LoVo (cell line): ENCODE measurements at places on chromosomes 16 and 17.

- DNase-seq = peak; percentile 31
These were observed 956 bp upstream of the IST1 start for GRCh38 chr16:71894229-71894920.

DNA sequence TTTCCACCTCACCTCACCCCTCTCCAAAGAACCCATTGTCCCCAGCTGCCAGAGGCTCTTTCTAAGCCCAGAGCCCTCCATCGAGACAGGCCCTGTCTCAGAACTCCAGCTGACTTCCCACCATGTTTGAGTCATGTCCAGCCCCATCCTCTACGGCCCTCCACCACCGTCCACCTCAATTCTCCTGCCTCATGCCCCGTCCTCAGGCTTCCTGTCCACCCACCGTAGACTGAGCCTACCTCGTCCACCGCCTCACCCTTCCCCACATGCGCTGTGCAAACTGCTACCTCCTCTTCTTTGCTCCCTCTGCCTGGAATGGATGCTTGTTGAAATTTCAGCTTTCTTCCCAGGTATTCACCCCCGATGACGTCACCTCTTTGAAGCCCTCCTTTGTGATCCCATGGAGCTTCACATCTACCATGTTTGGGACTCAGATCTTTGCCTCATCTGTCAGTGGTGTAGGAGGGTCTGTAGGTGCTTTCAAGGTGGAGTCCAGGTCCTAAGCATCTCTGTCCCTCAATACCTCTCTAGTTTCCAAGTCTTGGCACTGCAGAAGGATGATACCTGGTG lies 149.0 kb downstream of the MRM1 start:
- no peak for DNase-seq

DNA sequence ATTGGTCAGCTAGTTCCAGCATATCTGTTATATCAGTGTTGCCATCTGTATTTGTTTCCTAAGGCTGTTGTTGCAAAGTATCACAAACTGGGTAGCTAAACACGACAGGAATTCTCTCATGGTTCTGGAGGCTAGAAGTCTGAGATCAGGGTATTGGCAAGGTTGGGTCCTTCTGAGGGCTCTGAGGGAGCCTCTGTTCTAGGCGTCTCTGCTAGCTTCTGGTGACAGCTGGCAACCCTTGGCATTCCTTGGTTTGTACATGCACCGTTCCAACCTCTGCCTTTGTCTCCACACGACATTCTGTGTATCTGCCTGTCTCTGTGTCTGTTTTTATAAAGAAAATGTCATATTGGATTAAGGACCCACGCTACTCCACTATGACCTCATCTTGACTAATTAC lies 219.9 kb upstream of the NLRP1 start:
- no peak for DNase-seq

GRCh38 chr16:14303639-14304394 lies 232.7 kb downstream of the MRTFB start:
- no peak for DNase-seq

DNA sequence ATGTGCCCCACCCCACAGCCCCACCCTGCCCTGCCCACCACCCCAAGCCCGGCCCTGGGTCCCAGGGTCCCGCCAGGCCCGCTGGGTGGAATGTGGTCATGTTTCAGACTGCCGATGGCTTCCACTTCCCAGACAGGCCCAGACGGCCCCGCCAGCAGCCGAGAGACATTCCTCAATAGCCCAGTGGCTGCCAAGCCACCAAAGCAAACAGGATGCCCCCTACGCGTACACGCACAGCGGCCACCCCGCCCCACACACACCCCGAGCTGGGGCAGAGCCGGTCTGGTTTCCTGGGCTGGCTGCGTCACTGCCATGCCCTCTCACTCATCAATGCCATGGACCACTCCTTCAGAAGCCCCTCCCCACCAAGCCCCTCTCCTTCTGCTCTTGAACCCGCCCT lies 1.2 kb upstream of the KRT17 start:
- no peak for DNase-seq

- no peak for DNase-seq
These were observed 1200.0 kb downstream of the CDH11 start for GRCh38 chr16:63921737-63922295.

GRCh38 chr16:73399486-73399885 lies 351.6 kb upstream of the ZFHX3 start:
- DNase-seq = no peak

- DNase-seq = no peak
These were observed 12.8 kb upstream of the NGFR start for GRCh38 chr17:49482144-49482817.

- DNase-seq = no peak
These were observed 3.9 kb upstream of the TRIM25 start for GRCh38 chr17:56917559-56918296.

- DNase-seq = no peak
These were observed 14.8 kb downstream of the UNK start for GRCh38 chr17:75799402-75799801.
